ENCODE measurements at places on chromosomes 7 and 10.

GRCh38 chr10:70053218-70053840 is 683 bp downstream of the MACROH2A2 start:
- no peak for DNase-seq

DNA sequence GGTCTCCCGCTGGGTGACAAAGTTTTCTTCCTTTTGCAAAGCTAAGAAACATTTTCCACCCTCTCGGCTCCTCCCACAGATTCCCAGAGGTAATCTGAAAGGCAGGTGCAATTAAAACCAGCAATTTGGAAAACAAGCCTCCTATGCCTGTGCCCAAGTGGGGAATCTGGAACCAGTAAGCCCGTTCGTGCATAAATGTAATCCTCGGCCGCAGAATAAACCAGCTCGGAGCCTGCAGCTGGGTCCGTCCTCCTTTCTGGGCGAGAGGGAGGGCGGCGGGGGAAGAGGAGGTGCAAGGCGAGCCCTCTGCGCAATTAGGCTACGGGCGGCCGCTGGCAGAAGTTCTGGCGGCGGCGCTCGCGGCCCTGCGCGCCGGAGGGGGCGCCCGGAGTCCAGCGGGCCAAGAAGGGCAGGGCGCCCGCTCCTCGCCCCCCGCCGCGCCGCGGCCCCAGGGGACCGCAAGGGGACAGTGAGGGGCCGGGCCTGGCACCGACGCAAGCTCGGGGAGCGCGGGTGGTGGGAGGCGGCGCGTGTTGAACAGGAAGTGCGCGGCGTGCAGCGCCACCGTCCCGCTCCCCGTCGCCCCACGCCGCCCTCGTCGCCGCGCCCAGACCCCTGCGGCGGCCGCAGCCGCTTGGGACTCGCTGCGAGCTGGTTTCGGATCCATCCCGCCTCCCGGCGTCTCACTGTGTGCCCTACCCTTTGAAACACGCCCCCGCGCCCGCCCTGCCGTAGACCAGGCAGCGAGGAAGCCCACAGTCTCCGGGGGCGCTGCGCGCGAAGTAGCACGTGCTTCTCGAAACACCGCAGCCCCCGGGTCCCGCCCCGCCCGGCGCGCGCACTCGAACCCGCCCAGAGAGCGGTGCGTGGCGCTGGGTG is at the start of gene PRKAG2:
Gene PRKAG2 (minus strand): TSS at position 217 of the 879 bp plus-strand sequence. CDS start 495 bp downstream, outside the sequence.
- DNase-seq = peak; percentile 62

- DNase-seq = no peak
Observed at GRCh38 chr7:147869456-147869855, 721.1 kb upstream of the C7orf33 start.

DNA sequence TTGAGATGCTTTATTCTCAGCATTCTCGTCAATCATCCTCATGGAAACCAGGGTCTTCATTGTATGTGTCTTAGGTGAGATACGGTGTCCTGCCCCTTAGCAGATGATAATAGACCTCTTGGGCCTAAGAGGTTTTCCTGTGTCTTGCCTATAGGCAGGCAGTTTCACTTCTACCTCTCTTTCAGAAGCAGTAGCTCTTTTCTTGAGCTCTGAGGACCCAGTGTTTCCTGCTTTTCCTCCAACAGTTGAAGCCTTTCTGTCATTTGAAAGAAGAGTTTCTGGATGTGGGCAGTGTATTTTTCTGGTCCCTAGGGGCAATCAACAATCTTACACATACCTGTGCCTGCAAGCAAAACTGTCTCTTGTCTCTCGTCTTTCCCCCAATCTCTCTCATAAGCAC is 1550.3 kb upstream of the LRRTM3 start:
- no peak for DNase-seq

GRCh38 chr10:28681928-28682750 is 4.8 kb downstream of the BAMBI start:
- DNase-seq = peak; percentile 20

DNA sequence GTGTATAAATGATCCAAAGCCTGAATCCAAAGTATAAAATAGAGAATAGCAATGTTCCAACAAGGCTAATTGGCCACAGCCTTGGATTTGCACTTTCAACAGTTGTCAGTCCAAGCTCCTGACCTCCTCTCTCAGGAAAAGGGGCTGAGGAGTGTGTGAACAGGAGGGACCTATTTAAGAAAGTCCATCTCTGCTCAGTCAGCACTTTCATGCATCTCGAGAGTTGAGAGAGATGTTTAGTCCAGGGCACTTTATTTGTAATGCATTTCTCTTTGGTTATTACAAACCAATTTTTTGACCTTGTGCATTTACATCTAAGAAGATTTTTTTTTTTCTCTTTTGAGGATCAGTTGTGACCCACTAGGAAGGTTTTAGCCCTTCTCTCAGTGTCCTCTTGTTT is 244.2 kb downstream of the CREB5 start:
- no peak for DNase-seq

GRCh38 chr10:103712898-103713498 is 142.4 kb downstream of the SH3PXD2A start:
- DNase-seq = peak; percentile 93

GRCh38 chr10:373526-374309 is 238.5 kb downstream of the ZMYND11 start:
- no peak for DNase-seq

DNA sequence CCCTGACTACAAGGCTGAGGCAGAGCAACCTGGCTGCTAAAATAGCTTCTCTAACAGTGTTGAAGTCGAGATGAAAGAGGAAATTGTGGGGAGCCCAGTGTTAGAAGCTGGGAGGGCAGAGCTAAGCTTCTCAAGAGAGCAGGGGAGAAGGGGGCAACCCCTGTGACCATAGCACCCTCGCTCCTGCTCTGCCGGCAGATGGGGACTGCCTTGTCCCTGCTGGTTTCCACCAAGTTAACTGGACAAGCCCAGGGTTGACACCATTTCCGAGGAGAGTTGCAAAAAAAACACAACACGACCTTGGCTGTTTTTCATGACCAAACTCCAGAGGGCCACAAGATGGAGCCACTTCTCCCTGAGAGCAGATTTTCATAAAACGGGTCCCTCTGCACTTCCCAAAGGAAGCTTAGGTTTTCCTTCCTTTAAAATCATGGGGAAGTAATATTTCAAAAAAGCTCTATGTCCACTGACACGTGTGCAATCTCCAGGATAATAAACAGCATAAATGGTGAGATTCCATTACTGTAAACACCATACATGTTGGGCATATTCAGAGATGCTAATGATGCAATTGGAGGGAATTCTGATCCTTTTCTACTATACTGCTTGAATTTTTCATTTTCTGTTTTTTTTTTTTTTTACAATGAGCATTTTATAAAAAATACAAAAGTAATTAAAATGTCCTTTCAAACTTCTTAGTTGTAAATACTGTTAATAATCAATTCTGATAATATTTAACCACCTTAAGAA is 140.4 kb downstream of the PIP4K2A start:
- DNase-seq = peak; percentile 24

DNA sequence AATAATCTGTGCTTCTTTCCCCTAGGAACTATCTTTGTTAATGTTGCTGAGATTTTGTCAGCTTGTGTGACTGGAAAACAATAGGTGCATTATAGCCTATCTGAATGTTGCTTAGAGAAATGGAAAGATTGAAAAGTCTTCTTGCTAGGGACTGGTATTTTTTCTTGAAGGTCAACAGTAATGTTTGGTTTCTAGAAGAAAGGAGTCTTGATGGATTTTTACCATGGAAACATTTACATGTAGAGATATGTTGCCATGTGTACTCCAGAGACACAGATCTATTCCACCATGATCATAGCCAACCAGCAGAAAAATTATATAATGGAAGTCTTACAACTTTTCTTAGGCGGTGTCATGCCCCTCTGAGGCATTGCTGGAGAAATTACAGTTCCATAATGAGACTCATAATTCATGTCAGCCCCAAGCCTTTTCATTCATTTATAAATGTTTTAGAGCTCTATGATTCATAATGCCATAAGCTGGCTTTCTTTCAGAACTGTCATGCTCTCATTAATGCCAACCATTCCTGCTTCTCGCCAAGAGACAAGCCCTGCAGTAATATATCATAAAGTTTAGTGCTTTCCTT is 175.1 kb upstream of the PTPRZ1 start:
- DNase-seq = no peak

DNA sequence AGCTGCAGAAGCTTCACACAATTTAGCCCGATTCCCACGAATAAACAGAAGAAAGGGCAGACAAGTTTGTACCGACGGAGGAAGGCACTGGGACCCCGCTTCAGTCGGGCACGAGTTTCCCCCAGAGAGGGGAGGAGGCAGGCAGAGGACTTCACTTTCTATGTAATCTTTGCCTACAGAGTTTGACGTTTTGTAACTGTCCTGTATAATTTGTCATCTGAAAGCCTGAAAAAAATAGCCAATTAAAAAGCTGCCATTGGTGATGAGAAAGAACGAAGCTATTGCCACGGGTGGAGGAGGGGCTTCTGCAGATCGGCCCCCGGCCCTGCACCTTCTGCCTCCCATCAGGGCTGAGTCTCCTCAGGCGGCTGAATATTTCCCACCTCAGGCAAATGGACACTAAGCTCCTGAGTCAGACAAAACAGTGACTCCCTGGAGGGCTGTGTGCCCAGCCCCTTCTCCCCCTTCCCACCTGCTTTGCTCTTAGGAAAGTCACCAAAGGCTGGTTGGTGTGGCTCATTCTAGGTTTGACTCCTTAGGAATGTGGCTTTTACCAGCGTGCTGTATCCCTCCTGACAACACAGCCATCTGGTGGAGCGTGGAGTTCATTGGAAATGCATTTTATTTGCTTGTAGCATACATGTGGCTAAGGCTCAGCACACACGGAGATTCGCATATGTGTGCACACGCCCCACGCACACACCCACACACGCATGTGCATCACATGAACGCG is 117.4 kb downstream of the VIPR2 start:
- DNase-seq = peak; percentile 12

- DNase-seq = no peak
Observed at GRCh38 chr10:12405342-12406320, 56.3 kb downstream of the CAMK1D start.

GRCh38 chr7:36474283-36475010 is 84.8 kb downstream of the ANLN start:
- no peak for DNase-seq

GRCh38 chr7:106312906-106313305 is 28.1 kb upstream of the NAMPT start:
- DNase-seq = no peak

GRCh38 chr10:47241946-47242867 is 57.8 kb upstream of the GDF10 start:
- DNase-seq = no peak

DNA sequence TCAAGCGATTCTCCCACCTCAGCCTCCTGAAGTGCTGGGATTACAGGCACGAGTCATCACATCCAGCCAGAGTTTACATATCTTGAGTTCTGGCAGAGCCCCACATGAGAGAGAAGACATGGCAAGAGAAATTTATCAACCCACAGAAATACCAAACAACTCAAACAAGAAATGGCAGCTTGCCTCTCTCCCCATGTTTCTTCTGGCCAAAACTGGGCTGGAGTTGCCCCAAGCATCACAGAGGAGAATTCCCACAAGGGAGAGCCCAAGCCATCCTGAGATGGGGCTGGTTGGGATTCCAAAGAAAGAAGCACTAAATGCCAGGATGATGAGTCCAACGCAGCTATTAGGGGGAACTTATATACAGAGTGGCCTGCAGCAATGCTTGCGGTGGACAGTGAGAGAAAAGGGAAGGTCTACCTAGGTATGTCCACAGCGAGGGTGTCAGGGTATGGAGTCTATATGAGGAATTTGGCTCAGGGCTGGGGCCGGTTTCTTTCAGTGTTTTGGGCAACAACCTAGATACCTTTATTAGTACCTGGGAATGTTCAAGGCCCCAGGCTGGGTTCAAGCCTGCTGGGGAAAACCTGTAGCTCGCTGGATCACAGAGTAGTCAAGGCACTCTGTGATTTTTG is 14.5 kb upstream of the PAX4 start:
- no peak for DNase-seq

- no peak for DNase-seq
Observed at GRCh38 chr10:102595897-102596296, 48.4 kb upstream of the TRIM8 start.

- no peak for DNase-seq
Observed at GRCh38 chr10:11444155-11444530, 167.3 kb downstream of the USP6NL start.

DNA sequence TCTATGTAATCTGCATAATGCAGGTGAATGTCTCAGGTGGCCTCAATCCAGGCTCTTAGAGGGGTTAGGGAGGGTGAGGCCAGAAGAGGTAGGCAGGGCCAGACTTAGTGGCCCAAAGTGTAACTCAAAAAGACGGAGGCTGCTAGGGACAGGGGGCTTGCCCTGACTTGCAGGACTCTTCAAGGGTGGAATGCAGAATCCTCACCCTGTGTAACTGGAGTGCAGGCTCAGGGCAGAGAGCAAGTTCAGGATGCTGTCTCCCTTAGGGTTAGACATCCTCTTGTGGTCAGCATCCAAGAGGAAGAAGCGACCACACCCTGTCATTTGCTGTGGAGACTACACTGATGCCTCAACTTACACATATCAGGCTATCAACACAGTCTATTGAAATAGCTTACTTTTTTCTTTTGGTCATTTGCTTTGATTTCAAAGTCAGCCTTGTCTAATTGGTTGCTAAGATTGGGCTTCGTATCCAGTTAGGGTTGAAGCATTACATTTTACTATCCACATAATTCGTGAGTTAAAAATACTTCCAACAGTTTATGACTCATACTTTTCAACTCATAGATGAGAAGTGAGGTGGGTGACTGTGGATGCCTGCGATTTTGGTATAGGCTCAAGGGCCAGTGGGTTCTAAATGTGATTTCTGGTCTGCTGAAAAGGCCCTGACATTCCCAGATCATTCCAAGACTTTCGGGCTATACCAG is 563.6 kb downstream of the SUGCT start:
- no peak for DNase-seq

- DNase-seq = peak; percentile 87
Observed at GRCh38 chr7:1176891-1177373, 16.9 kb upstream of the ZFAND2A start.

- DNase-seq = no peak
Observed at GRCh38 chr10:3417096-3417495, 244.5 kb upstream of the PITRM1 start.

GRCh38 chr7:22452142-22452959 is 47.6 kb downstream of the STEAP1B start:
- DNase-seq = peak; percentile 86

DNA sequence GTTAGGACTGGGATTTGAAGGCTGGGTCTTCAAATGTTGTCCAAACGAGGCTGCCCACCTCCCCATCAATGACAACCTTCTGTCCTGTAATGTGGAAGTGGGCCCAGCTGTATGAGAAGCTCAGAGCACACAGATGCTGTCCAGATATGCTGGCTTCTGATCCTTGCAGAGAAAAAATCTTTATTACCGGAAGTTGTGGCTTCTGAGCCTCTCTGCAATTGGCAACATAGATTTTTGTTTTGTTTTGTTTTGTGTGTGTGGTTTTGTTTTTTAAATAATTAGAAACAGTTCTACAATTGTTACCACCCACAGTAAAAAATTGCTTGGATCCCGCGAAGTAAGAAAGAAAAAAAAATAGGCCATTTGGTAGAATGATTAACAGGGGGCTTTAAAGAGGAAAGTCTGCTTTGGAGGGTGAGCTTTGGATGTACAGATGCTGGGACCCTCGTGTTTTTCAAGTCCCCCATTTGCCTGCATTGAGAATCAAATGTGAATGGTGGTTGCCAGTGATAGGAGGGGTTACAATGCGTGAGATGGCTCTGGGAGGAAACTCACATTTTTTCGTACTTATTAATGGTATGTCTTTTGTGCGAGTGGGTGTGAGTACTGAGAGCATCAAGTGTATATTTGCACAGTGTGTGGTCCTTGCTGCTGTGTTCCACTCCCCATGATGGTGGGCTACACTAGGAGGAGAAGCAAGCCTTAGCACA is 153.2 kb downstream of the TCF7L2 start:
- no peak for DNase-seq

All from testis (tissue), 5 donors.